Epithelial cell of esophagus (primary cell): ENCODE measurements at places on chromosomes 12 and 14.

GRCh38 chr12:79274501-79275064 lies 410.0 kb downstream of the SYT1 start:
- no peak for DNase-seq

- DNase-seq, result no peak
Measured at GRCh38 chr12:26179826-26180225, 15.5 kb upstream of the SSPN start.

DNA sequence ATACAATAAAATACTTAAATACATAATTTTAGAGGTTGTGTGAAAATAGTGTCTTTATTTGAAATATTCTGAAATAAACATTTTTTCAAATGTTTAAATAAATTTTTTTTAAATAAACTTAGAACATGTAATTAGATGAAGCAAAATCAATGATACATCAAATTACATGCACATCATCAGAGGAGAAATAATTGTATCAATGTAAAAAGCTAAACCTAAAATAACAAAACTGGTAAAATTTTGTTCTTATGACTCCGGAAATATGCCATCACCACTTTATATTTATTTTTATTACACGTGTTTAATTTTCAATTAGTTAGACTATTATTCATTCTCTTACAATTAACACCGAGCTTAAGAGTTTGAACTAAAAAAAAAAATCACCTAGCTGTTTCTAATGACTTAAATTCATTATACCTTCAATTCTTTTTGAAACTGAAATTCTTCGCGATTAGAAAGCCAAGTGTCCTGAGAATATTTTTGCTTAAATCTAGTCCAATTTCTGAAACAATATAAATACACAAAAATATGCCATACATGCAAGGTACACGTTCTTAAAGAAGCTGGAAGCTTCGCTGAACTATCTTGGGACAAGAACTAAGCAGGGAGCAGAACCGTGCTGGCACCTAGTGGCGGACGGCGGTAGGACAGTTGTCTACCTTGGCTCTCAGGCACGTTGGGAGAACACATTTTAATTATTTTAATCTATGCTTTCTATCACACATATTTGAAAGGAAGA lies 230.5 kb downstream of the SLC25A21 start:
- peak; percentile 87 for DNase-seq

DNA sequence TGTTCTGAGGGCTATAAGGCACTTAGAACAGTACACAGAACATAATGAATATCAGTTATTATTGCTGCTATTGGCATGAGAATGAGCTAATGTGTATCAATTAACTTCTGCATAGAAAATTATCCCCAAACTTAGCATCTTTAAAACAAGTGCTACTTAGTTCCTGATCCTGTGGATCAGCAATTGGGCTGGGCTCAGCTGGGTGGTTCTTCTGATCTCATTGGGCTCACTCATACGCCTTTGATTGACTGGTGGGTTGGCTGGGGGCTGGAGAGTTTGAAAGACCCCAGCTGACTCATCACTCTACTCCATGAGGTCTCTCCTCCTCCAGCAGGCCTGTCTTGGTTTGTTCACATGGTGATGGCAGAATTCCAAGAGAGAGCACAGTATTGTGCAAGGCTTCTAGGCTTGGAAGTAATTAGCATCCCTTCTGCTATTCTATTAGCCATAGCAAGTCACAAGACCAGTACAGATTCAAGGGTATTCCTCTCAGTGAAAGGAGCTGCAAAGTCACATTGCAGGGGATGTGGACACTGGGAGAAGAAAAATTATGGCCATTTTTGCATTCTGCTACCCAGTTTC lies 27.2 kb upstream of the HSPB8 start:
- DNase-seq, result no peak

DNA sequence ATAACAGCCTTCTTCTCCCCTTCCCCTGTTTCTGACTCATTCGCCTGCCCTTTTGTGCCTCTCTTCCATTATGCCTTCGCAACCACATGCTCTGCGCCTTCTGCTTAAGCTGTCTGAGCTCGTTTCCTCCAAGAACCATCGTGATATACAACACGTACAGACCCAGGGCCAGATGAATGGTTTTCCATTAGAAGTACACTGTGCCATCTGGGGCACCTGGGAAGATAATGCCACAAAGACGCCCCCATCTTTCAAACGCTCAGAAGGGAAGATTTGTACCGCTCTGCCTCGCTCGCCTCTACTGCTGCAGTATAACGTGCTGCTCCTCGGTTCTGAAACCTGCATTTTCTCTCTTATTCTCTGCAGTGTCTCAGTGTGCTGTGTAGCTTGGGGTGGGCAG lies 470.9 kb upstream of the STXBP6 start:
- no peak for DNase-seq

GRCh38 chr14:41824441-41824840 lies 217.8 kb downstream of the LRFN5 start:
- no peak for DNase-seq

DNA sequence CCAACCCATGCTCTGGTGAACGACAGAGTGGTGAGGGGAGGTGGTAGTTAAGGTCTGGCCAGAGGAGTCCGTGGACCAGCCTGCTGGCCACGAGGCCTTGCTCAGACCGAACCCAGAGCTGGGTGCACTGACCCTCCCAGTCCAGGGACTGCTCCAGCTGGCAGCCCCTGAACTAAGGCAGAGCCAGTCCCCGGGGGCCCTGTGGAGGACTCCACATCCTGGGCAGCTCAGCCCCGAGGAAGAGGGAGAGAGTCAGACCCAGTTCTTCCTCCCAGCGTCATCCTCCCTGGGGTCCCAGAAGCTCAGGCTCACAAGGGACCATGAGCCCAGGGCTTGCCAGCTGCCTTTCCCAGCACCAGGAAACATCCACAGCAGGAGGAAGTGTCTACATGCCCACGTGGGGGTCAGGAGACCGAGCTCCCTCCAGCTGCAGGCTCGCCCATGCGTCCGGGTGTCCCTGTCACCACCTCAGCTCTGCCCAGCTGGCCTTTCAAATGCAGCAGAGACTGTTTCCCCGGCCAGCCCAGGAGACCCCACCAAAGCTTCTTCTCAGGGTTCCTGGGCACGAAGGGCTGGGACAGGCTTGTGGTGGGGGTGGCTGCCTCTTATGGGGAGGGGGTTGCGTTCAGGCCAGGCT lies 194.4 kb downstream of the KIF26A start:
- DNase-seq, result no peak

DNA sequence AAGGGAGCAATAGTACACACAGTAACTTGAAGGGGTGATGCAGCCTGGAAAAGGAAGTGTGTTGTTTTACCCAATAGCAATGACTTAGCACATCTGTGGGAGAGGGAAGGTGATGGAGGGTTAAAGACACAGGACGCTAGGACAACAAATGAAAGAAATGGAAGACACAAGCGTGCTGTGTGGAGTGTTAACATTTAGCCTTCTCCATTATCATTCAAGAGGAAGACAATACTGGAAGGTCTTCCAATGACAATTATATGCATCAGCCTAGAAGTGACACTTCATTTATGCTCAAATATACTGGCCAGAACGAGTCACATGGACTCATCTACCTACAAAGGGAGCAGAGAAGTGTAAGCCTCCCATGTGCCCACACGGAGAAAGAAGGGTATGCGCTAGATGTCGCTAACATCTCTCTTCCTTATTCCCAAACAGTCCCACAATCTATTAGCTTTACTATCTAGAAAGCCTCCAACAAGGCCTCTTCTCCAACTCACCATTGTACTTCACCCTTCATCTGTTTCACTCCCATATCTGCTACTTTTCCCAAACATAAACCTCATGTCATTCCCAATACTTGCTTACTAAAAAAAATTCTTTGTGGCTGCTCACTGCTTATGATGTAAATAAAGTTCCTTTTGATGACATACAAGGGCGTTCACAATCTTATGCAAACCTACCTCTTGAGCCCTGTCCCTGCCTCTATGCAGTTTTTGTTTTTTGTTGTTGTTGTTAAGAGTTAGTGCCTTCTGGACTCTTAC lies 20.3 kb downstream of the PPM1H start:
- DNase-seq, result no peak

GRCh38 chr12:21239866-21240265 lies 94.9 kb downstream of the SLCO1A2 start:
- DNase-seq, result no peak

DNA sequence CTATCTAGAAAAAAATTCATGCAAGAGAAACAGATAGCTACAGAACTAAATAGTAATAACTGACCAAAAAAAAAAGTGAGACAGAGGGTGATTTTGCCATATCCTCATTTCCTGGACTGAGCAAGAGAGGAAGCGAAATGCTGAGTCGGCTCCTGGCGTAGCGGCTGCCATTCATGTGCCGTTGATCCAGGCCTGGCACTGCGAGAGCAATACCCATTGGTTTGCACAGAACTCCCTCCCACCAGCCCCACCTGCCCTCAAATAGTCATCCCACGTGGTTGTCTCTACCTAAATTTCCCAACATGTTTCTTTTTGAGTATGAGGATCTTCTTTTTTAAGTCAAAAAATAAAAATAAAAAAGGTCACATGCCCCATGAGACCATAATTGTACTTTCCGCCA lies 9.4 kb upstream of the WNT5B start:
- no peak for DNase-seq

DNA sequence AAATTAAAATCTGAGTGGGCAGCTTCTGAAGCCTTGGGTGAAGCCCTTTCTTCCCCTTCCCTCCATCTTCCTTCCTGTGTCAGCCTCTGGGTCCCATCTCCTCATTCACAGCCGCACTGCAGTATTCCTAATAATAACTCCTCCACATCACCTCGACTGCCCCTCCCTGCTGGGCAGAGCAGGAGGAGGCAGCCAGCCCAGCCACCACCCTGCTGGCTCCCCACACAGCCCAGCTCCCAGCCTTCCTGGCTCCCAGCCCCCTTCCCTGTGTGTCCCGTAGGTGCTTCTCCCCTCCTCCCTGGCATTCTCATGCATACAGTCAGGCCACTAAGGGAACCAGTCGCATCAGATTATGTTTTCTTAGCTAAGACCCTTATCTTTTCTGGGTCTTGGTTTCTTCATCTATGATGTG lies 3.7 kb downstream of the IFFO1 start:
- no peak for DNase-seq

DNA sequence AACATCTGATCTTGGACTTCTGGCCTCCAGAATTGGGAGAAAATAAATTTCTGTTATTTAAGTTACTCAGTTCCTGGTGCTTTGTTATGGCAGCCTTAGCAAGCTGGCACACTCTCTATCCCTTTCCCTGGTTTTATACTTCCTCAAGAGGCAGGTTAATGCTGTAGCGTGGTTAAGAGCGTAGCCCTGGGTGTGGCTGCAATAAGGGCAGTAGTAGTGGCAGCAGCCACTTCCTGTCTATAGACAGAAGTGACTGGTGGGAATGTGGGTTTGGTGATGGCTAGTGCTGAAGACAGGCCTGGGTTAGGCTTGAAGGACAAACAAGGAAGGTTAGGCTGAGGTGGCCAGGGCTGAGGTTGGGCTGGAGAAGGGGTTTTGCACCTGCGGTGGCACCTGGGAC lies 3.6 kb upstream of the LGALS3 start:
- DNase-seq, result no peak

DNA sequence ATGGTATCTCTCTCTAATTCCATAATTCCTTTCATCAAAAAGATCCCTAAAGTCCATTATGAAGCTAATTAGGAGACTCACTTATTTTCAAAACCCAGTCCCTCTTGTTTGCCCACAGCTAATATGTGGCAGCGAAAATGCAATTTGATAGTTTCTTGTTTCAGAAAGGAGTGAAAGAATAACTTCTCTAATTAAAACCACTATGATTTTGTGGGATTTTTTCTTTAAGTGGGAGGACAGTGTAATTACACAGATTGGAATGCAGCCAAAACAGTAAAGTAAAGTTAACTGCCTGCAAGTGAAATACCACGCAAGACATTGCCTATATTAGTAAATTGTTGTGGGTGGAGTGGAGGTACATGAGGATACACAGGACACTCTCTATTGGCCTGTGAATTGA lies 50.0 kb downstream of the PTPRO start:
- no peak for DNase-seq

DNA sequence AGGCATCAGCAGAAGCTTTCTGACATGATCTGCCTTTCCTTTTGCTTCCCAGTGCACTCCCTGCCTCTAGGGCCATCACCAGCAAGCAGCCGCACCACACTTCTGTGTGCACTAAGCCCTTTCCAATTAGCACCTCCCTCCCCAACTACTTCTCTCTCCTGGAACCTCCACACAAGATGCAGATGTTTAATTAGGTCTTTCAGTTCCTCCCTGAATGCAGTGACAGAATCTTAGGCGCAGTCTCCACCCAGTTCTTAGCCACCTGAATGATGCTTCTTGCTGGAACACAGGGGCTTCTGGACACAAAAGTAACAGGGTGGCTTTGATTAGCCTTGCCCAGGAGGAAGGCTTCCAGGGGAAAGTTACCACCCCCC lies 32.9 kb downstream of the NIN start:
- no peak for DNase-seq

DNA sequence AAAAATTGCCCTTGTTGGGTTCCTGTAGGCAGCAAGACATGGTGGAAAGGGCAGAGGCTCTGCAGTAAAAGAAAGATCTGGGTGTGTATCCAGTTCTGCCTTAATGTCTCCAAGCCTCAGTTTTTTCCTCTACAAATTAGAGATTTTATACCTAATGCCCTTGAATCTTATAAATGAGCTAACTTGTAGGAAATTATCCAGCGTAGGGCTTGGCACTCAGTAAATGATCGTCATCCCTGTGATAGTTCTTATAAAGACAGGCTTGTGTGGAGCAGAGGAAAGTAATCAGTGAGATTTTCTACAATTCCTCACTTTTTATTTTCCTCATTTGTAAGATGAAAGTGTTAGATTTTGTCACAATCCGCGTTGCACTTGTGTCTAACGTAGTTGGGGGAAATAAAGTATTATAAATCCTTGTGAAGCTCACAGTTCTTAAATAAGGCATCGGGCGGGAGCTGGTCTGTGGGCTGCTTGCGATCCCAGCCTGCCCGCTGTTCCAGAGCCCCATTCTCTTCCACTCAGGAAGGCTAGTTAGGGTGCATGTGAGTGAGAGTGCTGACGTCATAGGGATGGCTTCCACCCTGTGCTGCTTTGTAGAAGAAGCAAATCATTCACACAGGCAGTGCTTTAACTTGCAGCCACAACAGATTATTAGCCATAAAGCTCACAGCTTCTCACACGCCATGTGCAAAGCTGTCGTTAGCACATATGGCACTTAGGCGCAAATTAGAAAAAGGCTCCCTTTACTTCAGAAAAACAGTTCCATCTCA lies 87.6 kb downstream of the EML1 start:
- DNase-seq, result no peak

- DNase-seq, result peak; percentile 42
Measured at GRCh38 chr14:61343471-61343870, 22.1 kb downstream of the PRKCH start.
